Activated naive CD4-positive, alpha-beta T cell treated with anti-CD3 and anti-CD28 coated beads for 36 hours (primary cell): ENCODE measurements at places on chromosomes 12 and 14.

DNA sequence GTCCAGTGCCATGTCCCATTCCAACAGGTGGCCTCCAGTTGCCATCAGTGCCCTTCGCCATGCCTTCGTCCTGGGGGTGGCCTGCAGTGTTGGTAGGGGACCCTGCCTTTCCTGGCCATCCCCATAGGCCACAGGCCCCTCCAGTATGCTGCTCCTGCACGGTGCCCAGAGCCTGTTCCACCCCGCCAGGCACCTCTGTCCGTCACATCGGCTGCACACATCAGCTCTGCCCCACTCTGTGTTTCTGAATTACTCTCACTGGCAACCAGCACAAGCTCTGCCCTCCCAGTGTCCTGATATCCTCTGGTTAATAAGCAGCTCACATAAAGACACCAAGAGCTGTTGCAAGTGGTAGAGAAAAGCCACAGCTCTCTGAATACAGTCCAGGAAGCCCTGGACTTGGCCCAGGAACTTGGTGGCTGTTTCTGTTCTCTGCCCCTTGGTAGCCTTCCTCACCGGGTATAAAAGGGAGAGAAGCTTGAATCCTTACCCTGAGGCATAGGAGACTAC is 31.3 kb upstream of the ATP2A2 start:
- no peak for DNase-seq

DNA sequence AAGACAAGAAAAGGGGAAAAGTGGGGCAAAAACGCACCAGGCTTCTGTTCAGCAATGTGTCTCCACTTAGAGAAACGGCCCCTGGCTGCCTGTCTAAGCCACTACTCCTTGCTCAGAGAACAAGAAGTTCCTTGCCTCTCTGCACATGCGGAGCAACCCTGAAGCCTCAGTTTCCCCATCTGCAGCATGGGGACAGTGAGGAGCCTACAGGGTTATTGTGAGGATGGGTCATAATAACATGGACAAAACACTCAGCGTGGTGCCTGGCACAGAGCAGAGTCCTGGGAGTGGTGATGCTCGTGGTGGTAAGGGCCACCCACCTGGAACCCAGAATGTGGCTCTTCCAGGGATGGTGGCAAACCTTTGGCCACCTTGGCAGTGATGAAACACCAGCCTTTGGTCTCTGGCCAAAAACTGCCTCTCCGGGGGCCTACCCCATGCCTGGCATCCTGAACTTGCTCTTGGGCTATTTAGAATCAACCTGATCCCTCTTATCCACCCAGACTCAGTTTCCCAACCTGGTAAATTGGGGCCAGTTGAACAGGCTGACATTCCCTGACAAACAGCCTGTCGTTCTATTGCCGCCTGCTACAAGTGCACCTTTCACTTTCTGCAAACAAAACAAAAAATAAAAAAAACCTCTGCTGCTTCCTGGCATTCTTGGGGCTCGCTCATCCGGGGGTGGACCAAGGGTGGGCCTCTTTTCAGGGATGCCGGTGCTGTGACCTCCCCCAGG is 56.5 kb upstream of the DLK1 start:
- DNase-seq, result no peak

- no peak for DNase-seq
Measured at GRCh38 chr14:21025371-21026273, 761 bp upstream of the NDRG2 start.

- DNase-seq, result peak; percentile 83
Measured at GRCh38 chr12:45518291-45519235, 210.9 kb upstream of the ARID2 start.

GRCh38 chr12:99232324-99232723 is 415.2 kb upstream of the GARIN6 start:
- DNase-seq, result no peak

GRCh38 chr12:12645485-12645884 is 33.8 kb downstream of the CREBL2 start:
- peak; percentile 38 for DNase-seq

- DNase-seq, result no peak
Measured at GRCh38 chr12:68727776-68728175, 18.2 kb upstream of the SLC35E3 start.

- DNase-seq, result no peak
Measured at GRCh38 chr12:105956662-105957457, 181.9 kb downstream of the NUAK1 start.

DNA sequence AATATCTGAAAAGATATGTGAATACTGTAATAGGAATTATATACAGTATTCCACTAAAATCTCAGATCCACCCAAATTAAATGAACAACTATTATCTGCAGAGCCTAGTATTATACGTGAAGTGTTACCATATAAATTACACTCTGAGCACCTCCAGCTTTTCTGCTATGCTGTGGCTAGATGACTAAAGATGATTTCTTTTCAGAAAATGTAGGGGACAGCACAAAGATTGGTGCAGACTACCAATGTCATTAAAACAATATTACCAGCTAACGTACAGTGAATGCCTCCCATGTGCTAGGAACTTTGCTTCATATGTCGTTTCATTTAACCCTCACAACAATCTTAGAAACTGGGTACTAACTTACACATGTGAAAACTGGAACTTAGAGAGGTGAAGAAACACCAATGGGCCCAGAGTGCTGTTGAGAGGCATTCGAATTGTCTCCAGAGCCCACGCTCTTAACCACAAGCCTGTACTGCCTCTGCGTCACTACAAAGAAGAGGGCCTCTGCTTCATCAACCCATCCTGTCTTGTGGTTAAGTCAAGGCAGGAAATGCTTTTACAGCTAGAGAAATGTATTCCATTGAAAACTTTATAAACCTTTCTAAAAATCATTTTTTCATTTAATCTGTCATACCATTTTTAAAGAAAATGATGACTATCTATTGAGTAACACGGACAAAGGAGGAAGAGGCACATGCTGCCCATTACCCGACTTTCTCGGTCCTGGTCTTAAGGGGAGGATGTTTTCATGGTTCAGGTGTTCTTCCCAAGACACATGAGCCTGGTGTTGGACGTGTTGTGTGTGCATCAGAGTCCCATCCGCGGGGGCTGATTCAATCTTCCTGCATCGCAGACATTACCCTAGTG is 1.3 kb downstream of the GPR65 start:
- DNase-seq, result peak; percentile 85

DNA sequence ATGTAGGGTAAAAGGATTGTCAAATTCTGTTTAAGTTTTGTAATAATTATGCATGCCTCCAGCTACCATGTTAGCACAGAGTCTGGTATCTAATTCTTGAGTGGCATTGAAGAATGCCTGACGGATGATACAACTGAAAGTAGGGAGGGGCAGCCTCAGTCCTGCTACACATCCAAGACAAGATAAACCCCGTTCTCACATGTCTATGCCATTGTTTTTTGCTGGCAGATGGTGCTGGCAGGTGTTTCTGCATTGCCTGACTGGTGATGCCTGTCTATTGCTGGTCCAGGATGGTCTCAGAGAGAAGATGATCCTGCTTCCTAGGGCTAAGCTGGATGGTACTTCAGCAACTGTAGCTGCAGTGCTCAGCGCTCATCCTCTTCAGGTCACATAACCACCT is 245.8 kb upstream of the NAV3 start:
- no peak for DNase-seq

- peak; percentile 7 for DNase-seq
Measured at GRCh38 chr12:67082221-67082620, 186.9 kb upstream of the CAND1 start.

DNA sequence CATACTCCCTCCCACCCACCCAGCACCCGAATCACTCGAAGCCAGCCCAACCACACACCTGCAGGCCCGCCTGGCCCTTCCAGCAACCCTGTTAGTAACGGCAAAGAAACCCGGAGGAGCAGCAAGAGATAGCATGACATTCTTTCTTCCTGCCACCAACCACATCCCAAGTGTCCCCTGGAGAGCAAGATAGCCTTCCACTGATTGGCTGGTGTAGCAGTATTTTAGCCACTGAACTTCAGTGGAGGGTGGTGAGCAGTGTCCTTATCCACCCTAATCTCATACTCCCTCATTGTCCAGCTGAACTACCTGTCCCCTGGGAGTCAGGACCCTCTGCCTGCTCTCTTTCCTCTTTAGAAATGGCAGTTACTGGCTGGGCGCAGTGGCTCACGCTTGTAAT is 769 bp upstream of the SLC39A5 start:
- DNase-seq, result no peak

- no peak for DNase-seq
Measured at GRCh38 chr12:91985002-91985787, 160.5 kb downstream of the BTG1 start.

- DNase-seq, result no peak
Measured at GRCh38 chr12:121325922-121326396, 26.3 kb downstream of the ANAPC5 start.
